ENCODE measurements at places on chromosomes 2 and 18.
A peak's percentile ranks its signal among the peaks of the same experiment; 100 is the strongest.

- H3K27ac ChIP-seq = peak overlapping the region; percentile 84
- no peaks in the 10 kb centered on the region for H3K27me3 ChIP-seq
- no peak for DNase-seq
Measured at GRCh38 chr2:157830696-157831570, 45.2 kb downstream of the ACVR1 start.

DNA sequence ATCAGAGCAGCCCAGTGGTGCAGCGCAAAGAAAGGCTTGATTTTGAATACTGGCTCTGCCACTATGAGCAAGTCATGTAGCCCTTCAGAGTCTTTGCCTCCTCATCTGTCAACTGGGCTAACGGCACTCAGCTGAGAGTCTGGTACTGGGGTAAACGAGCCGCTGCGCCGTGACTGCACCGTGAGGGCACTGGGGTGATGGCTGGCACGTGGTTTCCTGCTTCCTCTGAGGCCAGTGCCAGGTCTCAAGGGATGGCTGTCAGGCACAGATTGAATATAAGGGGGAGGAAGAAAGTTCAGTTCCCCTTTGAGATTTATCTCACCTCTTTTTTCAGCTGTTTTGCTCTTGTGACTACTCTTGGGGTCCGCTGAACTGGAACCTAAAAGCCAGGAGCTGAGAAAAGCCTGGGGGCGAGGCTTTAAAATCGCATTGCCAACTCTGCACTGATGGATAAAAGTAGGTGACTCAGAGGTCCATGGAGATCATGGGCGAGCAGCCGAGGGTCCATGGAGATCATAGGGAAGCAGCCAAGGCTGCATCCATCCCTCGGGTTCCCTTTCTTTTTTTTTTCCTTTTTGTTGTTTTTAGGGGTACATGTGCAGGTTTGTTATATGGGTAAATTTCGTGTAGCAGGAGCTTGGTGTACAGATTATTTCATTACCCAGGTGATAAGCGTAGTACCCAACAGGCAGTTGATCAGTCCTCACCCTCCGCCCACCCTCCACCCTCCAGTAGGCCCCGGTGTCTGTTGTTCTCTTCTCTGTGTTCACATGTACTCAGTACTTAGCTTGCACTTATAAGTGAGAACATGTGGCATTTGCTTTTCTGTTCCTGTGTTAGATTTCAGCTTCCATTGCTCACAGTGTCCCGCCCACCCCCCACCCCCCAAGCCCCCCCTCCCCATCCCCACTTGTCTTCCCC lies 114.3 kb downstream of the SPP2 start:
- H3K27ac ChIP-seq = no peak overlapping the region
- no peak overlapping the region for H3K4me3 ChIP-seq
- no peak for DNase-seq
- no peaks in the 10 kb centered on the region for H3K27me3 ChIP-seq
- no peaks in the 10 kb centered on the region for H3K4me1 ChIP-seq
- H3K36me3 ChIP-seq = no peaks in the 10 kb centered on the region

DNA sequence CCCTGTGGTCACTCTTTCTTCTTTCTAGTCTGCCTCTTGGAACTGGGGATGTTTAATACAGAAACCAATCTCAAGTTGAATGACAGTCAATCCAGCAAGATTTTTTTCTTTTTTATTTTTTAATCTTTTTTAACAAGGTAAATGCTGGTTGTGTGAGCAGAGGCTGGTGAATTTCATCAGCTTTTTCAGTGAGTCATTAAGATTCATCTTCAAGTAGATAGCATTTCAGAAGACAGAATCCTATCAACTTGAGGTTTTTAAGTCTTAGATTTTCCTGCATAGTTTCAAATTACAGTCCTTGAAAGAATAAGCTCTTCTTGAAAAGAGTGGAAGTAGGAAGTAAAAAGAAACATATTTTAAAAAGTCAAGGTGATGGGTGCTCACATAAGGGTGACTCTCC lies 12.4 kb downstream of the SLC8A1 start:
- no peaks in the 10 kb centered on the region for H3K4me1 ChIP-seq
- DNase-seq = no peak
- H3K4me3 ChIP-seq = no peak overlapping the region
- H3K27me3 ChIP-seq = no peaks in the 10 kb centered on the region
- H3K27ac ChIP-seq = no peak overlapping the region

- H3K4me3 ChIP-seq = no peak overlapping the region
- H3K27me3 ChIP-seq = peaks cover 48% of the 10 kb centered on the region
- DNase-seq = no peak
- no peaks in the 10 kb centered on the region for H3K36me3 ChIP-seq
- peaks cover 20% of the 10 kb centered on the region for H3K4me1 ChIP-seq
- no peak overlapping the region for H3K27ac ChIP-seq
Measured at GRCh38 chr2:172079838-172080640, 5.3 kb upstream of the DLX1 start.

DNA sequence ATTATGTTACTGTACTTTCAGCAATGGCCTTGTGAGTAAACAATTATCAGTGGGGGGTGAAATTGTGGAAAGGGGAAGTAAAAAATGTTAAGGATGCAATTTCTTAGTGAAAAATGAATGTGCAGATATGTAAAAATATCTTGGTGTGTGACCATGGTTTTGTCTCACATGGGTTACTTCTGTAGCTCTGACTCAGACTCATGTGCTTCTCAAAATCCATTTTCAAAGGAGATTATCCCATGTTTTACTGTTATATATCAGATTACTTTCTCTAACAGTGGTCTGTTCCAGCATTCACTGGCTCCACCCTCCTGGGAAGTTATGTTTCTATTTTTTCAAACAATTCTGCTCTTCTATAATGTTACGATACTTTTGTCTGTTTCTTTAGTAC lies 298.2 kb upstream of the COL3A1 start:
- H3K4me3 ChIP-seq = no peak overlapping the region
- no peak for DNase-seq
- no peaks in the 10 kb centered on the region for H3K36me3 ChIP-seq
- no peak overlapping the region for H3K27ac ChIP-seq

- H3K4me1 ChIP-seq = no peaks in the 10 kb centered on the region
- H3K4me3 ChIP-seq = no peak overlapping the region
- peak overlapping the region; percentile 43 for H3K27ac ChIP-seq
- peak; percentile 18 for DNase-seq
- peaks cover 3% of the 10 kb centered on the region for H3K36me3 ChIP-seq
Measured at GRCh38 chr2:61247204-61247812, 85.3 kb downstream of the C2orf74 start.

- H3K4me3 ChIP-seq = no peak overlapping the region
- no peaks in the 10 kb centered on the region for H3K36me3 ChIP-seq
- no peak for DNase-seq
- no peaks in the 10 kb centered on the region for H3K4me1 ChIP-seq
Measured at GRCh38 chr18:63879709-63880108, 7.8 kb upstream of the SERPINB2 start.

DNA sequence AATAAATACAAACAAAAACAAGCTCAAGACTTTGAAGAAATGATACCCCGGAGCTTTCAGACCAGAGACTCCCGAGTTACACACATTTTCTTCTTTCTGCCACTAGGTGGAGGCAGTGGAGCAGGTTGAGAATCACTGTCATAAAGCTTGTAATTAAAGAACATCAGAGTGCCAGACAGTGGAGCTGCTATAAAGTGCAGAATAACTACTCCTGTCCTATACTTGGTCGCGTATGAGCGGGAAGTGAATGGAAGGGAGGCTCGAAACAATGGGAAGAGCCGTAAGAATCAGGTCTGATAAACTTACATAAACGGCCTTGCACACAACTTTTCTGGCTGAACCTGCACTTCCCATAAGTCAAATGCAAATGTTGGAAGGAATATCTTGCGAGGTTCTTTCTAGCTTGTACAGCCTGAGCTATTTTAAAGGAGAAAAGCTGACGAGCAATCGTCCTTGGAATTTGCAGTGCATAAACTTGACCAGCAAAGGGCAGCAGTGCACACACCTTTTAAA lies 189.0 kb downstream of the RPIA start:
- H3K27ac ChIP-seq = no peak overlapping the region
- H3K36me3 ChIP-seq = no peaks in the 10 kb centered on the region
- peaks cover 8% of the 10 kb centered on the region for H3K4me1 ChIP-seq
- no peak overlapping the region for H3K4me3 ChIP-seq

DNA sequence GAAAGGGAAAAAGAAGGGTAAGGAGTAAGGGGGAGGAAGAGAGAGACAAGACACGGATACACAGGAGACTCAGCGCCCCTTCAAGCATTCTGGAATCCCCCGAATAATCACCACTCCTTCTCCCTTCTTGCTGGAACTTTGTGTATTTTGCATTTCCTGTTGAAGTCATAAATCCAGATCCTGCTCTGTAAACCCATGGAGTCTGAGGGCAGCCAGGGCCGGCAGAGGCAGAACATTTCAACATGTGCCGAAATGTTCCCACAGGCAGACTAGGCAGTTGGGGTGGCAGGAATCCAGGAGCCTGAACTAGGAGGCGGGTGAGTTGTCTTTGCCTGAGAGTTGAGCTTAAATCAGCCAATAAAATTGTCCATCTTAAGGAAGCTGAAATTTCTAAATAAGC lies 193.1 kb downstream of the SH3RF3 start:
- H3K4me1 ChIP-seq = peaks cover 81% of the 10 kb centered on the region
- H3K4me3 ChIP-seq = no peak overlapping the region
- H3K27me3 ChIP-seq = no peaks in the 10 kb centered on the region
- H3K27ac ChIP-seq = peak overlapping the region; percentile 76
- H3K36me3 ChIP-seq = no peaks in the 10 kb centered on the region
- peak; percentile 91 for DNase-seq

GRCh38 chr2:164260506-164260905 lies 360.8 kb downstream of the GRB14 start:
- no peaks in the 10 kb centered on the region for H3K4me1 ChIP-seq
- no peak for DNase-seq
- H3K27me3 ChIP-seq = no peaks in the 10 kb centered on the region
- no peak overlapping the region for H3K4me3 ChIP-seq

DNA sequence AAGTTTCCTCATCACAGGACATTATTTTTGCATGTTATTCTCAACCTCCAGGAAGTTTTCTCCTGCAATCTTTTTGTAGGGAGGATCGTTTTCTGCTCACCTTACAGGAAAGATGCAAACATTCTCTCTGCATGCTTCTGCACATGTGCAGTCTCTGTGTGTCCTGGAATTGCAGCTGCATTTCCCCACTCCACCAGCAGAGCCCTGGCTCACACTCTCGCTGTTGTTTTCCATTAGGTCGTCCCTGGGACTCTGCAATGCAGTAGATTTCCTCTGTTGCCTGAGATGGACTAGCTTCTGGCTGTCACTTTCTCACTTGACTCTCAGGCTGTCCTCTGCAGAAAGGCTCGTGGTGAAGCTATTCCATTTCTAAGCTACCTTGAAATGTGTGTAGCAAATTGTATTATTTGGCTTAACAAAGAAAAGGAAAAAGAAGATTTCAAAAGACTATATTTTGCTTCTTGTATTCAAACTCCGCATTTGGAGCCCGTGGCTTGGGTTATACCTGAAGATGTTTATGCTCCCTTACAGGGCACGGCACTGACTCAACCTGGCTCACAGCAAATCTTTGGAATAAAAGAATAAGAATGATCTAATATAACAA lies 346.7 kb downstream of the RAD51AP2 start:
- no peaks in the 10 kb centered on the region for H3K4me1 ChIP-seq
- no peak overlapping the region for H3K4me3 ChIP-seq
- H3K36me3 ChIP-seq = no peaks in the 10 kb centered on the region

- H3K27ac ChIP-seq = no peak overlapping the region
- DNase-seq = no peak
- H3K27me3 ChIP-seq = no peaks in the 10 kb centered on the region
- H3K4me1 ChIP-seq = no peaks in the 10 kb centered on the region
Measured at GRCh38 chr2:210919128-210919527, 362.7 kb downstream of the CPS1 start.

GRCh38 chr2:230664844-230665243 lies 47.8 kb upstream of the CAB39 start:
- H3K27ac ChIP-seq = no peak overlapping the region
- no peak overlapping the region for H3K4me3 ChIP-seq
- H3K27me3 ChIP-seq = no peaks in the 10 kb centered on the region
- no peaks in the 10 kb centered on the region for H3K36me3 ChIP-seq
- peaks cover 58% of the 10 kb centered on the region for H3K4me1 ChIP-seq

GRCh38 chr18:57581301-57581934 lies 5.1 kb downstream of the FECH start:
- H3K36me3 ChIP-seq = peaks cover 2% of the 10 kb centered on the region
- no peak for DNase-seq
- H3K27ac ChIP-seq = no peak overlapping the region
- H3K4me3 ChIP-seq = no peak overlapping the region
- no peaks in the 10 kb centered on the region for H3K27me3 ChIP-seq
- peaks cover 10% of the 10 kb centered on the region for H3K4me1 ChIP-seq

- H3K4me1 ChIP-seq = no peaks in the 10 kb centered on the region
- H3K4me3 ChIP-seq = no peak overlapping the region
- DNase-seq = no peak
- no peaks in the 10 kb centered on the region for H3K27me3 ChIP-seq
Measured at GRCh38 chr2:54704688-54705605, 18.5 kb upstream of the EML6 start.

- no peaks in the 10 kb centered on the region for H3K4me1 ChIP-seq
- no peaks in the 10 kb centered on the region for H3K36me3 ChIP-seq
- no peak for DNase-seq
- H3K27me3 ChIP-seq = no peaks in the 10 kb centered on the region
Measured at GRCh38 chr2:149192427-149192826, 138.0 kb upstream of the LYPD6 start.

DNA sequence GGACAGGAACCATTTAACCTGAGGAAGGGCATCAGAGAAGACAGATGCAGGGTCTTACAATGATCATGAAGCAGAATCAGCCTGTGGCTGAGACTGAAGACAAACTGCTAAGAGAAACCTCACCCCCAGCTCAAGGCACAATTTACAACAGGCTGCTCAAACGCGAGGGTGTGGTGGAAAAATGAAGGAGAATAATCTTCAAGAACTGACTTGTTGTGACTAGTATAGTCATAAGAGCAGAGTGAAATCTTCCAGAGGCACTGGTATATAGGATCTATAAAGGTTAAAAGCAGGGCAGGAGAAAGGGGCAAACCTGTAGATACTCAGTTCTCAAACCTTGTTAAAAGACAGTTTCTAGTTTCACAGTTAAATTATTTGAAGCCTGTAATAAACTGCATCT lies 1155.8 kb upstream of the TMEFF2 start:
- no peaks in the 10 kb centered on the region for H3K36me3 ChIP-seq
- no peaks in the 10 kb centered on the region for H3K4me1 ChIP-seq
- H3K27ac ChIP-seq = no peak overlapping the region

DNA sequence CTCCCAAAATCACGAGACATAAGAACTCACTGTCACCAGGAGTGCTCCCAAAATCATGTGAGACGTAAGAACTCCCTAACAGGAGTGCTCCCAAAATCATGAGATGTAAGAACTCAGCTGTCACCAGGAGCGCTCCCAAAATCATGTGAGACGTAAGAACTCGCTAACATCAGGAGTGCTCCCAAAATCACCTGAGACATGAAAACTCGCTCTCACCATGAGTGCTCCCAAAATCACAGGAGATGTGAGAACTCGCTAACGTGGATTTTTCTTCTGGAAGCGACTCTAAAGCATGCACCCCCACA lies 53.1 kb downstream of the CTDP1 start:
- H3K27me3 ChIP-seq = no peaks in the 10 kb centered on the region
- no peak overlapping the region for H3K4me3 ChIP-seq
- peaks cover 78% of the 10 kb centered on the region for H3K36me3 ChIP-seq
- H3K4me1 ChIP-seq = no peaks in the 10 kb centered on the region
